Neural crest cell (in vitro differentiated cells): ENCODE measurements at places on chromosomes 12 and 14. TPM values are rescaled to one million over a fixed set of nuclear protein-coding genes. Genes with fewer than 3 reads are reported as not detected.

GRCh38 chr12:103503546-103504480 lies 8.0 kb upstream of the C12orf42 start:
- H3K36me3 ChIP-seq: no peaks in the 10 kb centered on the region
- H3K27ac ChIP-seq: no peak overlapping the region
- no peaks in the 10 kb centered on the region for H3K4me1 ChIP-seq

Gene MYO1H
- total RNA-seq: not detected in 2 replicates

DNA sequence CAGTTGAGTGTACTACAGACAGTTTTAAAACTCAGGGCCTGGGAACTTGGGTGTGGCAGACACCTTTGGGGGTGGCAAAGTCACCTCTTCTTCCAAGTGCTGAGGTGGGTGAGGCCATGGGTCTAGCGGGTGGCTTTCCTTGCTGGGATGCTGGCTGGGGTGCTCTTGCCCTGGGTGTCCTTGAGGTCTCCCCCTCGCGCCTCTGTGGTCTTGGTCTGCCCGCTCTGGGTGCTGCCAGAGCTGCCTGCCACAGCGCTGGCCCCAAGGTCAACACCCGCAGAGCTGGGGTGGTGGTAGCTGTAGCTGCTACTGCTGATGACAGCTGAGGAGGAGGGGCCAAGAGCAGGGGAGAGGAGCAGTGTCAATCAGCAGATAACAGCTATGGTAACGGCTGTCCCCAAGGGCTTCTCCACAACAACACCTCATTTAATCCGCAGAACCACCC lies 6.8 kb downstream of the KRT74 start:
- no peaks in the 10 kb centered on the region for H3K4me1 ChIP-seq
- H3K27me3 ChIP-seq: peaks cover 26% of the 10 kb centered on the region
- no peak for DNase-seq

GRCh38 chr14:68661226-68662225 lies 131.3 kb downstream of the ZFP36L1 start:
- peaks cover 77% of the 10 kb centered on the region for H3K4me1 ChIP-seq
- no peak overlapping the region for H3K27ac ChIP-seq
- no peak for DNase-seq
- H3K4me3 ChIP-seq: no peak overlapping the region
- no peaks in the 10 kb centered on the region for H3K27me3 ChIP-seq

Gene CSRP2
- total RNA-seq: 76.4 and 80.8 TPM in 2 replicates
